Neuronal stem cell (in vitro differentiated cells): ENCODE measurements at places on chromosomes 6 and 20.

DNA sequence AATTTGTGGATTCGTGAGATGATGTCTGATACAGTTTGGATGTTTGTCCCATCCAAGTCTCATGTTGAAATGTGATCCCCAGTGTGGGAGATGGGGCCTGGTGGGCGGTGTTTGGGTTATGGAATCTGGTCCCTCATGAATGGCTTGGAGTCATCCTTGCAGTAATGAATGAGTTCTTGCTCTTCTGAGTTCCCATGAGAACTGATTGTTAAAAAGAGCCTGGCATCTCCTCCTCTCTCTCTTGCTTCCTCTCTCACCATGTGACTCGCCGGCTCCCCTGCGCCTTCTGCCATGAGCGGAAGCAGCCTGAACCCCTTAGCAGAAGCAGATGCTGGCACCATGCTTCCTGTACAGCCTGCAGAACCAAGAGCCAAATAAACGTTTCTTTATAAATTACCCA, 30.5 kb upstream of the RPP40 start:
- no peak for DNase-seq

GRCh38 chr20:7003598-7003997, 236.1 kb downstream of the BMP2 start:
- no peak for DNase-seq

DNA sequence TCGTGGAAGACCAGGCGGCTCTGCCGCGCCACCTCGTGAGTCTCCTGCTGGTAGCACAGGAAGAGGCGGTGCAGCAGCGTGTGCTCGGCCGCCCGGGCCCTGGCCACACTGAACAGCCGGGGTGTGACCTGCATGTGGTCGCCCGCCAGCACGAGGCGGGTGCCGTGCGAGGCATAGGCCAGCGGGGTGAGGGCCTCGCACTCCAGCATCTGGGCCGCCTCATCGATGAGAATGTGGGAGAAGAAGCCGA, 7.0 kb downstream of the HELZ2 start:
- no peak for DNase-seq

- no peak for DNase-seq
Measured at GRCh38 chr6:41626917-41627316, 11.4 kb upstream of the MDFI start.
